ENCODE measurements at places on chromosomes 6 and 20. TPM values are rescaled to one million over a fixed set of nuclear protein-coding genes. Genes with fewer than 3 reads are reported as not detected.

The TTLL9 gene
- not detected for total RNA-seq

The ACTR5 gene
- total RNA-seq: 13.8 TPM

The TMEM244 gene
- total RNA-seq: not detected

The GSTA1 gene
- total RNA-seq: not detected

The AKAP12 gene
- 4.7 TPM for total RNA-seq

The PNPLA1 gene
- total RNA-seq: not detected

The VEGFA gene
- 43.0 TPM for total RNA-seq

The PTK7 gene
- total RNA-seq: 1.2 TPM

The TRIM26 gene
- total RNA-seq: 92.0 TPM

The GSTA3 gene
- total RNA-seq: not detected

The DUSP15 gene
- total RNA-seq: not detected

The FGD2 gene
- total RNA-seq: 9.1 TPM

The NOX3 gene
- total RNA-seq: not detected

The PAK5 gene
- not detected for total RNA-seq

The SLC35B3 gene
- 9.3 TPM for total RNA-seq

Measured in natural killer cell treated with Interleukin-12 subunit alpha and Interleukin-12 subunit beta and Interleukin-15 and Interleukin-18, amount 100 ng/mL, for 72 hours (primary cell).